ENCODE measurements at places on chromosomes 13 and 19. TPM values are rescaled to one million over a fixed set of nuclear protein-coding genes. Genes with fewer than 3 reads are reported as not detected.

The FAM124A gene
- total RNA-seq = 8.0 TPM

- H3K36me3 ChIP-seq = no peaks in the 10 kb centered on the region
- H3K4me3 ChIP-seq = no peak overlapping the region
- no peak for DNase-seq
These were observed 215.3 kb downstream of the ZIC5 start for GRCh38 chr13:99756281-99756680.

GRCh38 chr13:46675016-46675415 is 121.9 kb downstream of the ESD start:
- DNase-seq = no peak
- peaks cover 7% of the 10 kb centered on the region for H3K4me1 ChIP-seq
- H3K4me3 ChIP-seq = no peak overlapping the region
- peaks cover 8% of the 10 kb centered on the region for H3K36me3 ChIP-seq

DNA sequence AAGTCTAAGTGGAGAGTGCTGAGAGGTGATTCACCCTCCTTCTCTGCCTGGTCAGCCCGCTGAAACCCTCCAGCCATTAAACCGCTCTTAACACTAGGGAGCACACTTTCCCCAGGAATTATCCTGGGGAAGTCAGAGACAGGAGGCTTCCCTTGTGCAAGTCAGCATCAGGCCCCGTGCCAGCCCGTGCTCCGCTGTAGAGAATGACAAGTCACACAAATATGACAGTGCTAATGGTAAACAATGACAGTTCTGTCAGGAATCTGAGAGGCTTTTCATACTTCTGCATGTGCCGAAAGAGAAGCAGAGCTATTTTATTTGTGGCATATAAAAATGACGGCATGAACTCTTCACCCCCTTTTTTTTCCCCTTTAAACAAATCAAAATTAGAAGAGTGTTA is 816.9 kb upstream of the SLC10A2 start:
- H3K4me1 ChIP-seq = no peaks in the 10 kb centered on the region
- DNase-seq = peak; percentile 64
- H3K36me3 ChIP-seq = no peaks in the 10 kb centered on the region

DNA sequence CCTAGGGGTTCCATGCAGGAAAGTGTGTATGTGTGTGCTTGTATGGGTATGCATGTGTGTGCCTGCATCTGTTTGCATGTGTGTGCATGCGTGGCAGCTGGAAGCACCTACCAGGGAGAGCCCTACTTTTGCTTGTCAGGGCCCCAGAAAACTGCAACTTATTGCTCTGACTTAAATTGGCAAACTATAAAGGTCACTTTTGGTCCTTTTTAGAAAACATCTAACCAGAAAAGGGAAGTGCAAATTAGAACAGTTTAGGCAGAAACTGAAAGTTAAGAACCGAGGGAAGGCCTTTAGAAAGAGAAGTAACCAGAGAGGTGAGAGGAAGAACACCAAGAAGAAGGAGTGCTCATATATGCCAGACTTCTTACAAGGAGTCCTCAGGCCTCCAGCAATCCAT is 32.5 kb downstream of the DLEU7 start:
- no peak overlapping the region for H3K27ac ChIP-seq
- no peak overlapping the region for H3K4me3 ChIP-seq
- no peaks in the 10 kb centered on the region for H3K4me1 ChIP-seq
- no peak for DNase-seq

DNA sequence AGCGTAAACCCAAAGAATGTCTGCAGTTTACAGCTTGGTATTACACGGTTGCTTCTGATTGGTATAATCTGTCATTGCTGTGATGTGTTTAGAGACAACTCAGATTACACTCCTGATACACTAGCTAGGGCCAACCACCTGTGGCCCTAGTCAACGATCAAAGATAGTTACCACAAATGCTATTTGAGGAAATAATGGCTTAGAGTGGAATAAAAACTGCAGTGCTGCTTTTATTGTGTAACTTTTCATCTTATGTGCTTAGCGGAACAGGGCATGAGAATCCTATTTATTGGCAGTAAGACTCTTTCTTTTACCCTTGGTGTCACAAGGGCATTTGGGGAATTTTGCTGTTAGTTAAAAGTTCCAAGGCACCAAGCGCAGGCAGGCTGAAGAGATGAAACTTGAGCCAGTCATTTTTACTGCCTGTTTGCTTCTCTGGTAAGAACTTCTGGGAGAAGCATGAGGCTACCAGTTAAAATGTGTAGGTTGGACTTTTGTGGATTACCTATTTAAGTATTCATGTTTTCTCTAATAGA is 363.3 kb downstream of the KCNRG start:
- H3K36me3 ChIP-seq = no peaks in the 10 kb centered on the region
- H3K27me3 ChIP-seq = no peaks in the 10 kb centered on the region
- H3K4me3 ChIP-seq = no peak overlapping the region
- H3K4me1 ChIP-seq = no peaks in the 10 kb centered on the region
- no peak overlapping the region for H3K27ac ChIP-seq
- DNase-seq = no peak

The KANK2 gene
- total RNA-seq = 273 TPM

The SETDB2 gene
- total RNA-seq = 7.9 TPM

The KLK3 gene
- total RNA-seq = not detected

GRCh38 chr19:4512070-4512469 is 6.2 kb downstream of the PLIN4 start:
- H3K36me3 ChIP-seq = peaks cover 48% of the 10 kb centered on the region
- H3K27me3 ChIP-seq = no peaks in the 10 kb centered on the region
- no peak for DNase-seq
- peaks cover 3% of the 10 kb centered on the region for H3K4me1 ChIP-seq
- H3K27ac ChIP-seq = no peak overlapping the region

DNA sequence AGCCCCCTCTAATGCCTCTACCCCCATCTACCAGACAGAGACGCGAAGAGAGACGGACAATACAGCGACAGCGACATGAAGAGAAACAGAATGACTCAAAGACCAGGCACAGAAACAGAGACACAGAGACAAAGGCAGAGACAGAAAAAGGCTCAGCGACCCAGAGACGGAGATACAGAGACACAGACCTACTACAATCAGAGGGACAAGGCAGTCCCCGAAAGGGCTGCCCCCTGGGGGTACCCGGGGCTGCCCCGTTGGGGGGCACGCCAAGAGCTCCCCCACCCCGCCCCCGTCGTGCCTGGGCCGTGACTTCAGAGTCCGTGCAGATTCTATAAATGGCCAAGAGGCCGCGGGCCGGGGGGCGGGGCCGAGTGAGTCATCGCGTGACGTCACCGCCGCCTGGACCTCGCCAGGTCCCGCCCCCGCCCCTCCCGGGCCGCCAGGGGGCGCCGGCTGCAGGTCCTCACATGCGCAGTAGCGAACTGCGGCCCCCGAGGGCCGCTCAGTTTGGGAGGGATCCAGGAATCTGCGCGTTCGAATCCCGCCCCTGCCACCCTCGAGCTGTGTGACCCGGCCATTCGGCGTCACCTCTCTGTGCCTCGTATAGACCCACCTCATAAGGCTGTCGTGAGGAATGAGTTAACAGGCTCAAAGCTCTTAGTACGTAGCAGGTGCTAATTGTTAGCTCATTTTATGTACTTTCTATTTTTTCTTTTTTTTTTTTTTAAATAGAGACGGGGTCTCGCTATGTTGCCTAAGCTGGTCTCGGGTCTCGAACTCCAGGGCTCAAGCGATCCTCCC is 2.7 kb upstream of the CNN1 start:
- peak overlapping the region; percentile 36 for H3K4me3 ChIP-seq
- peak; percentile 93 for DNase-seq
- H3K27me3 ChIP-seq = peaks cover 6% of the 10 kb centered on the region
- peaks cover 33% of the 10 kb centered on the region for H3K4me1 ChIP-seq

The PEX11G gene
- total RNA-seq = 1.4 TPM
